ENCODE measurements at places on chromosomes 6 and 20.
A peak's percentile ranks its signal among the peaks of the same experiment; 100 is the strongest.

GRCh38 chr6:93423542-93423941, 4.2 kb upstream of the EPHA7 start:
- DNase-seq: no peak

DNA sequence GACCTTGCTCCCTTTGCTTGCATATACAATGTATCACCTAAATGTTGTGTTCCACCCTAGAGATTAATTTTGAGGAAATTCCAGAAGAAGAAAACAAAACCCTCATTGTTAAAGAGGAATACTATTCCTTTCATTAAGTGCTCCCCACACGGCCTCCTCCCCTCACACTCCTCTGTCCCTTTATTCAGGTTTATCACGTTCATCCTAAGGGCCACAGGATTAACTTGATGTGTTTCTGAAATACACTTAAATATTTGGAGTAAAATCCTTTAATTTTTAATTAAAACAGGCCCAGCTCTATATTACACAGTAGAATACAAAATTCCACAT, 89.4 kb upstream of the MRPS10 start:
- DNase-seq: no peak

DNA sequence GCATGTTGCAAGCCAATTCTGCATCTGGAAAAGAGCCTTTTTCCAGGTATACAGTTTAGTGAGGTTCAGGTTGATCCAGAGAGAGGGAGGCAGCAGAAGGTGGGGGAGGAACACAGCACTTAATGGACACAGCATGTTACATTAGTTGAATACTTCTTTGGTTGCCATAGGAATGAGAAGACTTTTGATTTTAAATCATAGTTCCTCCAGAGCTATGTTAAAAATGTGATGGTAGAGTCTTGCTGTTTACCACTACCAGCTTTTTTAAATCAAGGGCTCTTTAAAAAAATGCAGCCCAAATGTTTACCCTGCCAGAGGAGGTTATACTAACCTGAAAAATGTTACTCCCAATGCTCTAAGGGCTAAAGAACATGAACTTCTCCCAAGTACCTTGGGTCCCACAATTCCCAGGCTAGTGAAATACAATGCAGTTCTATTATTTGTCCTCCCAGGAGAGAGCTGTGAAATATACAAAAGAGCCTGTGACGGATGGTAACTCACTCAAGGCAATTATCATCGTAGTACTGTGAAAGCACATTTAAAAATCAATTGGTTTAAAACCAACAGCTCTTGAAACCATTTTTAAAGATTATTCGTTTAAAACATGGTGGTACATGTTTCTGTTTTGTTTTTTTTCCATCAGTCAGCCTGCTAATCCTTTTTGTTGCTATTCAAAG, 6.9 kb upstream of the PHACTR1 start:
- DNase-seq: no peak

DNA sequence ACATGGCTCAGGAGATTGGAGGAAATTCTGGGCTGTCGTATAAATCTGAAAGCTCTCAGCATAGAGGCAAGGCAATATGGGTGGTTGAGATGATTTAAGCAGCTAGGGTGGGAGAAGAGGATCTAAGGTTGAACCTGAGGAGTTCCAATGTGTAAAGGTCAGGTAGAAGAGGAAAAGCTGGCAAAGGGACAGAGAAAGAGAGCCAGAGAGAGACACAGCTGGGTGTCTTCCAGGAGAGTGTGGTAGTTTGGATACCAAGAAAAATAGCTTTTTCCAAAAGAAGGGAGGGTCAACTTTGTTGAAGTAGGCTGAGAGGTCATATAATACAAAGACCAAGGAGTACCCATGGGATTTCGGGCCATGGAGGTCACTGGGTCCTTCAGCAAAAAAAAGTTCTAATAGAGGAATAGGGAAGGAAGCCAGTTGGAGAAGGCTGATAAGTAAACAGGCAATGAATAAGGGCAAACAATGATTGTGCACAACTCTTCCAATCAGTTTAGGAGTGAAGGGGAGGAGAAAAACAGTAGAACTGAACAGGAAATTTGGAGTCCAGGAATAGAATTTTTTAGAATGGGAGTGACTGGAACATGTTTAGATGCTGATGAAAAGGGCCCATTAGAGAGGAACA, 135.1 kb downstream of the QRSL1 start:
- no peak for DNase-seq

DNA sequence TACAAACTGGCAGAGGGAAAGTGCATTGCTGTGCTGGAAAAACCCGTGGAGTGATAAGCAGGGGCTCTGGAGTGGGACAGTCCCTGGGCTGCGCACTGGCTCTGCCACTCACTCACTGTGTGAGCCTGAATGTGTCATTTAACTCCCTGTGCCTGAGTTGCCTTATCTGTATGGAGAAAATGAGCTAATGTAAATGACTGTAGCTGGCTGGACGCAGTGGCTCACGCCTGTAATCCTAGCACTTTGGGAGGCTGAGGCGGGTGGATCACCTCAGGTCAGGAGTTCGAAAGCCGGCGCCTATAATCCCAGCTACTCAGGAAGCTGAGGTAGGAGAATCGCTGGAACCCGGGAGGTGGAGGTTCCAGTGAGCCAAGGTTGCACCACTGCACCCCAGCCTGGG, 18.4 kb upstream of the RPN2 start:
- no peak for DNase-seq

DNA sequence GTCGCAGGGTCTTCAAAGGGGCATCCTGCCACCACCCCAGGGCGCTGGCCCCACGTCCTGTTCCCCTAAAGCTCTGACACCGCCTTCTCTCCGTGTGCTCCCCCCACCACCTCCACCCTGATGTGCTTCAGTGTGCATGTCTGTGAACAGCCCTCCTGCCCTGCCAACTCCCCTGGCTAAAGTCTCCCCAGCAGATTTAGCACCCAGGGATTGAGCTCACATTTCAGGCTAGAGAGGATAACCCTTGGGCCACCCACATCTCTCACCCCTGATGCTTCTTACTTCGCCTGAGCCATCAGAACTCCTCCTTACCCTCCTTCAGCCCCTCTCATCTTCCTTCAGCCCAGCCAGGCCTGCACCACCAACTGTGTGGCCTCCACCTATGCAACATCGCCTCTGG, 7.5 kb downstream of the TMEM151B start:
- DNase-seq: no peak

- DNase-seq: no peak
Observed at GRCh38 chr6:20265842-20266241, 53.6 kb upstream of the MBOAT1 start.

DNA sequence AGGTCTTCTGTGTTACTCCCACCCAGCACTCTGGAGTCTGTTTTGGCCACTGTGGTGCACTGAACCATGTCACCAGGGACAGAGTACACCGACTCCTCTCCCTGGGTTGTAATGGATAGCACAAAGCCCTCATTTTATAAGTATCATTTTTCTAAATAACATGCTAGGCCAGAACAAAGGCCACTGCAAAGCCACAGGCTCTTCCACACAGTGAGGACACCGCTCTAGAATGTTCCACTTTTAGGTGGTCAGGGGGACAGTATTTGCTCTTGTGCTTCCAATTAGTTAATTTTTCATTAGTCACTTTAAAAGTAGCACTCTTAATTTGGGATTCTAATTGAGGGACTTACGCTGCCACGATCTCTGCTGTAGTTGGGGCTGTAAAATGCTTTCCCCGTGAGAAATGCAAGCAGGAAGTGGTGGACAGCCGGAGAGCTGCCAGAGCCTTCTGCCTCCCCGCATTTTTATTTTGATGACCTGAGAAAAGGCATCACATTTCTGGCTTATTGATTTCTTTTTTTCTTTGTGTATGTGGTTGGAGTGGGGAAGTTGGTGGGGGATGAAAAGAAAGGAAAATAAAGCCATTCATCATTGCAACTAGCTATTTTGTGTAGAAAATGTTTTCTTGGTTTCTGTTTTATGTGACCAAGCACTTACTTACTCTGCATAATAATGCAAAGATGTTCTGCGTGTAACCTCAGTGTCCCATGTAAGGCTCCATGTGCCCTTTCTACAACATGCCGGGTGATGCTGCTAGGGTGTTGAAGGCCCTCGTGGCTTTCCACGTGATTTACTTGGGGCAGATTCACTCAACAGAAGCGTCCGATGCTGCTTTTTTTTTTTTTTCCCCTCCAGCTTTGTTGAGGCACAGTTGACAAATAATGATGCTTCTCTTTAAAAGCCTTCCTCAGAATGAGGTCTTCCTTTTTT, 195.9 kb downstream of the SASH1 start:
- DNase-seq: no peak

DNA sequence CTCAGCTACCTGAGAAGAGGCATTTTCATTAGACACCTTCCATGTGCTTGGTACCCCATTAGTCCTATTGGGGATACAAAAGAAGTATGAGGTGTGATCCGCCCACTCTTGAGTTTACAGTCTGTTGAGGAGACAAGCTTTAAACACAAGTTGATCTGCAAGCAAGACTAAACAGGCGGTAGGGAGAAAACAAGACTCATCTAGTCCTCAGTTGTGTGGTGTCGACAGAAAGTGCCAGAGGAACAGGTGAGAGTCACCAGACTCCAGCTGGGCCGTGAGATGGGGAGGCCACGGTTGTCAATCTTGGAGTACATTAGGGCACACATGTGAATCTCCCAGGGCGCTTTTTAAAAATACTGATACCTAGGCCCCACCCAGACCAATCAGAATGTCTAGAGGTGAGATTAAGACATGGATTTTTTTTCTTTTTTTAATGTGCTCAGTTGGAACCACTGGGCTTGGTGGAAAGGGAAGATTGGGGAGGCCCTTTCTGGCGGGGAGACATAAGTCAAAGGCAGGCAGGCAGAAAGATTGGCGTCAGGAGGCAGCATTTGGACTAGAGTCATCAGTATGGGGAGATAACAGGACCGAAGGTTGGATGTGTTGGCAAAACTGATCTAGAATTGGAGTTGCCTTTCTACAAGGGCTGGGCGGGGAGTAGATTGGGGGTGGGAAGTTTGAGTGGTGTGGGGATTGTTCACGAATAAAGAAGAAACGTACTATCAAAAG, 10.4 kb downstream of the E2F3 start:
- no peak for DNase-seq

DNA sequence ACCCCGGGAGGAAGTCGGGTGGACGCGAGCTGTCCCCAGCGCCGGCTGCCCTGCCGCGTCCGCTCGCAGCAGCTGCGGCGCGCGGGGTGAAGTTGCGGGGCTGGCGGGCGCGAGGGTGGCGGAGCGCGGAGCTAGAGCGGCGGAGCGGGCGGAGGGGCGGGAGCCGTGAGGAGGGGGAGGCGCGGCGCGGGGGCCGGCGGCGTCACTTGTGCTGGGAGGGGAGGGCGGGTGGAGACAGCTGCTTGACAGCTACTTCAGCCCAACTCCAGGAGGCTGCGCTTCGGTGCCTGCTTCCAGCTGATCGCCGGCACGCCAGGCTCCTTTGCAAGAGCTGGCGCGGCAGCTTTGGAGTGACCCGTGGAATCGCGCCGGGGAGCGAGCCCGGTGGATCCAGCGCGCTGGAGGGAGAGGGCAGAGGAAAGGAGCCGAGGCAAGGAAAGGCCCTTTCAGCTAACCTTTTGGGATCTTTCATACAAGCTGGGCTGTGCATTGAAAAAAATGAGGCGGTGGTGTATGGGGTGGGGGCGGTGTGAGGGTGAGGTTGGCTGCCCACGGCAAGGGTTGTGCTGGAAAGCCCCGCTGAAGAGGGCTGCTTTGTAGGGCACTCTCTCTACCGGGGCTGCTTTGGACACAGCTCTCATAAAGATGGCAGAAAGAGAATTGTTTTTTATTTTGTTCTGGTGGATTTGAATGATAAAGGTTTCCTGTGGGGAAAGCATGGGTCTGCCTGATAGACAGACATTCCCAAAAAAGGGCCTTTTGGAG, 24.6 kb downstream of the RIPOR2 start:
- peak; percentile 21 for DNase-seq

- DNase-seq: no peak
Observed at GRCh38 chr6:85771455-85771854, 128.8 kb upstream of the SYNCRIP start.

- DNase-seq: no peak
Observed at GRCh38 chr20:53841741-53842140, 228.7 kb downstream of the BCAS1 start.

Measured in stimulated activated CD4-positive, alpha-beta T cell treated with anti-CD3 and anti-CD28 coated beads, Interleukin-1b, Interleukin-23, amount 100 ng/mL, for 1 hour (primary cell).